ENCODE measurements at places on chromosomes 7 and 10. TPM values are rescaled to one million over a fixed set of nuclear protein-coding genes. Genes with fewer than 3 reads are reported as not detected.

GRCh38 chr7:105805447-105806019, 70.9 kb downstream of the ATXN7L1 start:
- no peak overlapping the region for H3K27ac ChIP-seq
- no peaks in the 10 kb centered on the region for H3K36me3 ChIP-seq
- H3K27me3 ChIP-seq: no peaks in the 10 kb centered on the region

DNA sequence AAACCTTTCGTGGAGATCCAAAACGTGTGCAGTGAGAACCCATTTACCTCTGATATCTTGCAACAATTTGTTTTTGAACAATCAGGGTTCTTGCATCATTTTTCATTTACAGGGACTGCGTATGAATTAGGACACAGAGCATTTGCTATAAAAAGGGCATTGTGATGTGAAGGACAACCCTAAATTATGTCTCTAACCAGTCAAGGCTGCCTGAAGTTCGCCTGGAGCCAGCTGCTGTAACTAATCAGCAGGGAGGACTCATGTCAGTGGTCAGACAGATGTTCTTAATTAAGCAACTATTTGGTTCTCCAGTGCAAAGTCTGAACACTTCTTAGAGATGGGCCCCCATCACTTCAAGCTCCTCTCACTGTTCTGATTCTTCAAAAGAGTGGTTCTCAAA, 674.8 kb downstream of the KCNMA1 start:
- H3K27ac ChIP-seq: no peak overlapping the region
- H3K36me3 ChIP-seq: peaks cover 11% of the 10 kb centered on the region
- DNase-seq: no peak
- no peaks in the 10 kb centered on the region for H3K27me3 ChIP-seq

DNA sequence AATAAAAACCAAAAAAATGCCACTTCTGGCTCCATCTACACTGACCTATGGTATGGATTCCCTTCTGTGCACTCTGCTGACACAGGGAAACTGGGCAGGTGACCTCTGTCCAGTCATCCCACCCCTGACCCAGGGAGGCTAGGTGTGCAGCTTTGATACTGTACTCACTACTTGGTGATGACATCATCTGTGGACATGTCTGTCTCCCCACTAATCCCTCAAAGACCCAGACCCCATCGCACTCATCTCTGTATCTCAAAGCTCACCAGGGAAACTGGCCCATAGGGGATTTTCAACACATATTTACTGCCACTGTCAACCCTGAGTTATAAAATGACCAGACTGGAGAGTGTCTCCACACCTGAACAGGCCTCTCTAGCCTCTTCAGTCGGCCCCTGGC, 10.6 kb downstream of the SGMS1 start:
- DNase-seq: no peak
- H3K36me3 ChIP-seq: no peaks in the 10 kb centered on the region
- H3K4me1 ChIP-seq: peaks cover 23% of the 10 kb centered on the region
- H3K27me3 ChIP-seq: no peaks in the 10 kb centered on the region

- H3K4me1 ChIP-seq: peaks cover 12% of the 10 kb centered on the region
- H3K4me3 ChIP-seq: no peak overlapping the region
- DNase-seq: no peak
- no peak overlapping the region for H3K27ac ChIP-seq
- no peaks in the 10 kb centered on the region for H3K27me3 ChIP-seq
- H3K36me3 ChIP-seq: no peaks in the 10 kb centered on the region
Measured at GRCh38 chr7:108086962-108087361, 43.2 kb downstream of the LAMB4 start.

DNA sequence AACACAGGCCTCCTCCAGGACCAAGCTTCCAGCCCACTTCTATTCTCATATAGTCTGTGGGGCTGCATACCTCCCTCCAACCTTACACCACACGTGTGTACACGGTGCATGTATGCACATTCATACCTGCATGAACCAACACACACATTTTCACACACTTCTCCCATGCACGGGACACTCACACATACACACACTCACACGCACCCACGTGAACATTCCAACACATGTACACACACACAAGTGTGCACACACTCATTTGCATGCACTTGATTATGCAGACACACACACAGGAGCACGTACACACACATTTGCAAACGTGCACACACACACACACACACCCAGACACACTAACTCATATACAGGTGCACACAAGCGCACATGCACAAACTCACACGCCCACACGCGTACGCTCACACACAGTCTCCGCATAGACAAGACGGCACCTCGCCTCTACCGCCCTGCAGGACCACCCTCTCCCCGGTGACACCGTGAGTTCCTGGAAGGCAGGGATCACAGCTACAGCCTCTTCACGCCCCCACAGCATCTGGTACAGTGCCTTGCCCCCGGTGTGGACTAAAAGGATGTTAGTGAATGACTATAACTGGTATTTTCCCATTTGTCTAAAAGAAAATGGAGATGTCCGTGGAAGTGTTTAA, 263.8 kb downstream of the PTPRN2 start:
- H3K36me3 ChIP-seq: no peaks in the 10 kb centered on the region
- DNase-seq: no peak
- no peak overlapping the region for H3K4me3 ChIP-seq
- no peaks in the 10 kb centered on the region for H3K27me3 ChIP-seq
- H3K27ac ChIP-seq: no peak overlapping the region
- H3K4me1 ChIP-seq: no peaks in the 10 kb centered on the region

DNA sequence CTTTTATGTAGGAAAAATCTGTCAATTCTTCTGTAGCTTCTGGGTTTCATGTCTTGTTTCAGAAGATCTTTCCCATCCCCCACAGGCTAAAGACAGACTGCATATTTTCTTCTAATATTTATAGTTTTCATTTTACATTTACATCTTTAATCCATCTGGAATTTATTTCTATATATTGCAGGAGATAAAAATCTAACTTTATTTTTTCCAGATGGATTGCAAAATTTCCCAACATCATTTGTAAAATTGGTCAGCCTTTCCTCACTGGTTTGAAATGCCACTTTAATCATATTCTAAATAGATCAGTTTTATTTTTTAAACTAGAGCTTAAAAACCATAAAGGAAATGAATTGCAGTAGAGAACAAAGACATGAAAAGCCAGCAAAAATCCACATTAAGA, 46.9 kb downstream of the TMEM26 start:
- peaks cover 16% of the 10 kb centered on the region for H3K4me1 ChIP-seq
- H3K36me3 ChIP-seq: no peaks in the 10 kb centered on the region
- no peak overlapping the region for H3K4me3 ChIP-seq
- H3K27ac ChIP-seq: no peak overlapping the region
- H3K27me3 ChIP-seq: no peaks in the 10 kb centered on the region

DNA sequence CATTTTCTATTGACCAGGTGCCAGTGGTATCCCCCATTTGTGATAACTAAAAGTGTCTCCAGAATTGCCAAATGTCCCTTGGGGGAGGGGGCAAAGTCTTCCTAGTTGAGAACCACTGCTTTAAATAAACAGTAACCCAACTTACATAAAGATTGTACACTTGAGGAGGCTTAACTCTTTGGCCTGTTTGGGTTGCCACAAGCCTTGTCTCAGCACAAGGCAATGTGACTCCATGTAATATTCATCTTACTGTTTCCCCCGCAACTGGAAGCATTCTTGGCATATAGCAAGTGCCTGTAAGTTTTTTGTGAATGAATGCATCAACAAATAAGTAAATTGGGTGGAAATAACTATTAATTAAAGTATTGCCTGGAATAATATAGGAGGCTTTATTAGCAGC, 108.3 kb downstream of the ANK3 start:
- H3K27me3 ChIP-seq: no peaks in the 10 kb centered on the region
- DNase-seq: no peak
- H3K36me3 ChIP-seq: no peaks in the 10 kb centered on the region

DNA sequence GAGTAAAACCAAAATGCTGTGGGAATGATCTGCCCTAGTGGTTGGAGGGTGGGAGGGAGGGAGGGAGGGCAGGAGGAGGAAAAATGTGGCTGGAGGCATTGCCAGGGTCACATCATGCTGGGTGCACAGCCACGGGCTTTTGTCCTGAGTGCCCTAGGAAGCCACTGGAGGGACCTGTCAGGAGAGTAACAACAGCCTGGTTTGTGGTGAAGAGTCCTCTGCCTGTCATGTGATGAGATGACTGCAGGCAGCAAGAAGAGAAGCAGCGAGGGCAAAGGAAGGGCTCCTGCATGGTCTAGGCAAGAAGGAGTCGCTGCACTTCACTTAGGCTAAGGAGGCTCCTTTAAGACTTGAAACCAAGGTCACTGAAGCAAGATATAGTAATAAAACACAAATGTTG, 65.6 kb downstream of the PKD1L1 start:
- no peaks in the 10 kb centered on the region for H3K36me3 ChIP-seq
- DNase-seq: peak; percentile 77
- no peaks in the 10 kb centered on the region for H3K27me3 ChIP-seq
- no peak overlapping the region for H3K4me3 ChIP-seq

DNA sequence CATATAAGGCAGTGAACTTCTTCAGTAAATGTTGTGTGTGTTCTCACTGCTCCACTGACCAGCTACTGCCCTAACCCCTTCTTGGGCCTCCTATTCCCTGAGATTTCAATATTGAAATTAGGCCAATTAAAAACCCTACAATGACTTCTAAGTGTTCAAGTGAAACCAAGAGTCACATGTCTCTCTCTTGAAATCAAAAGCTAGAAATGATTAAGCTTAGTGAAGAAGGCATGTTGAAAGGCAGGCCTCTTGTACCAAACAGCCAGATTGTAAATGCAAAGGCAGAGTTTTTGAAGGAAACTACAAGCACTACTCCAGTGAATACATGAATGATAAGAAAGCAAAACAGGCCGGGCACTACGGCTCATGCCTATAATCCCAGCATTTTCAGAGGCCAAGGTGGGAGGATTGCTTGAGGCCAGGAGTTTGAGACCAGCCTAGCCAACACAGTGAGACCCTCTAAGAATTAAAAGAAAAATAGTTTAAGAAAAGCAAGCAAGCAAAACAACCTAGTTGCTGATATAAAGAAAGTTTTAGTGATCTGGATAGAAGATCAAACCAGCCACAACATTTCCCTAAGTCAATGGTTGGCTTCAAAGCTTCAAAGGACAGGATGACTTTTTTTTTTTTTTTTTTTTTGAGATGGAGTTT, 22.3 kb downstream of the BRAF start:
- H3K27ac ChIP-seq: no peak overlapping the region
- no peak overlapping the region for H3K4me3 ChIP-seq
- no peak for DNase-seq
- H3K36me3 ChIP-seq: no peaks in the 10 kb centered on the region

- H3K36me3 ChIP-seq: no peaks in the 10 kb centered on the region
- no peak overlapping the region for H3K4me3 ChIP-seq
- no peak for DNase-seq
- H3K27ac ChIP-seq: no peak overlapping the region
- no peaks in the 10 kb centered on the region for H3K27me3 ChIP-seq
Measured at GRCh38 chr10:105679781-105680180, 1038.7 kb downstream of the SORCS3 start.

GRCh38 chr7:107559864-107560263, 3.9 kb downstream of the COG5 start:
- H3K4me3 ChIP-seq: no peak overlapping the region
- H3K36me3 ChIP-seq: no peaks in the 10 kb centered on the region
- H3K4me1 ChIP-seq: peaks cover 44% of the 10 kb centered on the region
- H3K27me3 ChIP-seq: no peaks in the 10 kb centered on the region
- DNase-seq: no peak
- no peak overlapping the region for H3K27ac ChIP-seq

- no peak overlapping the region for H3K27ac ChIP-seq
- no peaks in the 10 kb centered on the region for H3K4me1 ChIP-seq
- H3K27me3 ChIP-seq: peaks cover 4% of the 10 kb centered on the region
- DNase-seq: no peak
- no peaks in the 10 kb centered on the region for H3K36me3 ChIP-seq
- no peak overlapping the region for H3K4me3 ChIP-seq
Measured at GRCh38 chr7:125061776-125062397, 132.3 kb upstream of the POT1 start.

DNA sequence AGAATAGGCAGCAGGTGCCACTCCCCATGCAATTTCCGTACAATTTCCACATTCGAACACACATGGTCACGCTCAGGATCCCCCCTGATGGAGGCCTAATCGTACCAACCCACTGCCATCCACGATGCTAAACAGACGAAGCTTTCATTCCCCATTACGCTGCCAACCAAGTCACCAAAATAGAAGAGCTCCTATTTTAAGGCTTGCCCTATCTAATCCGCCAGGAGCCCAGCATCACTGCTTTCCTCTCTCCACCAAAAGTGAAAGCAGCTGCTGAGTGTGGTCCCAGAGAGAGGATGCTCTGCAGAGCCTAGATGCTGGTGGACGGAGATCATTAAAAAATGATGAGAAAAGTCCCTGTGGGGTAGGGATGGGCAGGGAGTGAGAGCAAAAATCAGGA, 43.3 kb downstream of the HSPA12A start:
- H3K36me3 ChIP-seq: no peaks in the 10 kb centered on the region
- H3K4me1 ChIP-seq: peaks cover 6% of the 10 kb centered on the region
- H3K27me3 ChIP-seq: no peaks in the 10 kb centered on the region
- peak overlapping the region; percentile 2 for H3K27ac ChIP-seq
- no peak for DNase-seq

GRCh38 chr10:13105184-13105583, 5.2 kb downstream of the OPTN start:
- H3K27me3 ChIP-seq: no peaks in the 10 kb centered on the region
- H3K4me1 ChIP-seq: peaks cover 40% of the 10 kb centered on the region
- H3K4me3 ChIP-seq: no peak overlapping the region
- peaks cover 11% of the 10 kb centered on the region for H3K36me3 ChIP-seq
- DNase-seq: no peak
- H3K27ac ChIP-seq: no peak overlapping the region

DNA sequence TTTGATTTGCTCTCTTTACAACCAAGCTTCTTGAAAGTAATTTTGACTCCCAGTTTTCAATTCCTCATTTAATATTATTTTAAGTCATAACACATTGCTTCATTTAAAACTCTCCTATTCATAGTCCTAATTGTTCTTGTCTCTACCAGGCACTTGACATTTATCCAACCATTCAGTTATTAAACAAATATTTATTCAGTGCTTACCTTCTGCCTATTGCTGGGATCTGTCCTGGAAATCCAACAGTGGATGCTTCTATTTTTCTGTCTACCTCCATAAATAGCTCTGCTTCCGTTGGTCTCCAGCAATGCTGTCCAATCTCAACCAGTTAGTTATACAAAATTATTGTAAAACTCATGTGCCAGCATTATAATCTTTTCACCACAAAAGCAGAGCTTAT, 615.1 kb downstream of the ZWINT start:
- H3K27me3 ChIP-seq: no peaks in the 10 kb centered on the region
- H3K4me1 ChIP-seq: no peaks in the 10 kb centered on the region
- no peak overlapping the region for H3K4me3 ChIP-seq
- no peak overlapping the region for H3K27ac ChIP-seq
- DNase-seq: no peak

TMEM72 gene
- not detected for total RNA-seq

TAS2R5 gene
- total RNA-seq: 0.50 TPM

MINPP1 gene
- total RNA-seq: 13.0 TPM

FAM25C gene
- not detected for total RNA-seq

HMX2 gene
- not detected for total RNA-seq

MMP21 gene
- total RNA-seq: not detected

CCT6A gene
- total RNA-seq: 104 TPM

MNX1 gene
- not detected for total RNA-seq

All from esophagus muscularis mucosa (tissue), 4 donors.